ENCODE measurements at places on chromosomes 6 and 20. TPM values are rescaled to one million over a fixed set of nuclear protein-coding genes. Genes with fewer than 3 reads are reported as not detected.

CALHM4 gene
- total RNA-seq: not detected

CLPSL1 gene
- total RNA-seq: not detected

RIMS1 gene
- not detected for total RNA-seq

PLG gene
- 0.69 TPM for total RNA-seq

BTN1A1 gene
- not detected for total RNA-seq

BCKDHB gene
- total RNA-seq: 9.4 TPM

DNA sequence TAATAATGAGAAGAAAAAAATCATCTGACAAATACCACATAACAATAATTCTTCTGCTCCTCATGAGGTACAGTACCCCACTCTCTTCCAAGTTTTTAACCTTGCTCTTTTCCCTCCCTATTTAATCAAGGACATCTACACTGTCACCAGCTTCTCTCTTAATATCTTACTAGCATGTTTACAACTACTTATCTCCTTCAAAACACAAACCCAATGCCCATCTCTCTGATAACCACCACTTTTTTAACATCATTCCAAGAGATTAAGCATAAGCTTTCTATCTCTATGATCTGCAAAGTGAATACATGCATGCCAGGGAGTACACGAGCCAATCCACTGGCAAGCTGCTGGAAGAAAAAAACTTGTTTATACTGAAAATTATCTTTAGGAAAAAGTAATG lies 10.3 kb downstream of the CEP85L start:
- H3K4me3 ChIP-seq: no peak overlapping the region
- no peaks in the 10 kb centered on the region for H3K36me3 ChIP-seq
- no peaks in the 10 kb centered on the region for H3K27me3 ChIP-seq
- peaks cover 6% of the 10 kb centered on the region for H3K4me1 ChIP-seq
- no peak for DNase-seq
- no peak overlapping the region for H3K27ac ChIP-seq

DNA sequence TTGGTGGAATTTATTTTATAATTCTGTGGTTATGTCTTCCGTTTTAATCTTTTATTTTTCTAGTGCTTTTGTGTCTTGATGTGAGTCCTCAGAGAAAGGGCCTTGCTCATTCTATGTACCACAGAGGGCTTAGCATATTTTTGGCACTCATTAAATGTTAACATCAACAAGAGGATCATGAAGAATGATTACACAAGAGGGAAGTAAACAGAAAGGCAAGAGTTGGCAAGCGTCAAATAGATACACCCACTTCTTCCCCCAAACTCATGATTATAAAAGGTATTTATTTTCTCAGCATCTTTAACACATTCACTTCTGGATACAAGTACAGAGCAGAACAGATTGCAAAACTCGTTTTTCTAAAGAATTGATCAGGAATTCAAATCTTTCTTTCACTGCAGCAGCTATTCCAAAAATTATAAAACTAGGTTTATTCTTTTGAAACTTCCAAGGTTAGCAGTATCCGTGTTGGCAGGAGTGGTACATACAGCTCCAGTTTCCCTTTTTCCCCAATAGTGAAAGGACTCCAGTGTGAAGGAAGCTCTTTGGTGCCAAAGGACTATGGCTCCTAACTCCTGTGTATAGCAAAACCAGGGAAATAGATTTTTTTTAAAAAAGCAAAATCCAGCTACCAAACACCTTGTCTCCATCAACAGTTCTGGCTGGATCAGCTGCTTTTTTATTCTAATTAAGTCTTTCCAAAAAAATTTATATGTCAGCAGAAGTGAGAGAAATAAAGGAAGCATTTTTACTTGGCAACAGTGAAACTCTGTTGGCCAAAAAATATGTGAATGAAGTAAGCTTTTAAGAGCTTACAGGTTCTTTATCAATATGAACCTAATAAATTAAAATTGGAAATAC lies 221.9 kb downstream of the ADGRG6 start:
- no peaks in the 10 kb centered on the region for H3K4me1 ChIP-seq
- no peaks in the 10 kb centered on the region for H3K36me3 ChIP-seq
- H3K27ac ChIP-seq: no peak overlapping the region
- no peak for DNase-seq

DNA sequence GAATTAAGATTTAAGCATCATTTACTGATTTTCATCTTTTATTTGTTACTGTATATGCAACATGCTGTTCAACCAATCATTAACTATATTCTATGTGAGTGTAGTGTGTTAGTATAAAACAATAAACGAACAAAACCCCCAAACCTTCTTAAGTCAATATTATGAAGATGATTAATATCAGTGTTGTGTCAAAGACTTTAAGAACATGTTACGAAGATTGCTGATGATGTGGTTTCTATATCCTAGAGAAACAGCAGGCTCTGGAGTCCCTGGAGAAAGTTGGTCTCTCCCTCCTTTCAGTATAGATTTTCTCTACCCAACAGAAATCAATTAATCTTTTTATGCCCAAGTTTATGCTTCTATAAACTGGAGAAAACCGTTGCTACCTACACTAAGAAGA lies 393.8 kb upstream of the HSF2 start:
- H3K27me3 ChIP-seq: no peaks in the 10 kb centered on the region
- no peak overlapping the region for H3K4me3 ChIP-seq
- H3K36me3 ChIP-seq: no peaks in the 10 kb centered on the region
- DNase-seq: no peak

DNA sequence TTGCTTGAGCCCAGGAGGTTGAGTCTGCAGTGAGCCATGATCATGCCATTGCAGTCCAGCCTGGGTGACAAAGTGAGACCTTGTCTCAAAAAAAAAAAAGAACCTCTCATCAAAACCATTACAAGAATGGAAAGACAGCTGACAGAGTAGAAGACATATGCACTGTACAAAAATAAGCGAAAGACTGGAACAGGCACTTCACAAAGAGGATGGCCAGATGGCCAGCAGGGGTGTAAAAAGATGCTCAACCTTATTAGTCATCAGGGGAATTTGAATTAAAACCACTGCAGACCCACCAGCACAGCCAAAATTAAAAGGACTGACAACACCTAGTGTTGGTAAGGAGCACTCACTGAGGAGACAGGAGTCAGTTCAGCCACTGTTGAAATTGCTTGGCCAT lies 13.5 kb upstream of the TAF4 start:
- H3K27ac ChIP-seq: no peak overlapping the region
- DNase-seq: no peak
- H3K4me1 ChIP-seq: no peaks in the 10 kb centered on the region
- H3K27me3 ChIP-seq: peaks cover 24% of the 10 kb centered on the region
- H3K36me3 ChIP-seq: no peaks in the 10 kb centered on the region

- peaks cover 20% of the 10 kb centered on the region for H3K36me3 ChIP-seq
- no peak overlapping the region for H3K27ac ChIP-seq
- no peak overlapping the region for H3K4me3 ChIP-seq
- DNase-seq: no peak
- no peaks in the 10 kb centered on the region for H3K27me3 ChIP-seq
- H3K4me1 ChIP-seq: no peaks in the 10 kb centered on the region
These were observed 193.8 kb upstream of the SNX9 start for GRCh38 chr6:157629220-157629619.

DNA sequence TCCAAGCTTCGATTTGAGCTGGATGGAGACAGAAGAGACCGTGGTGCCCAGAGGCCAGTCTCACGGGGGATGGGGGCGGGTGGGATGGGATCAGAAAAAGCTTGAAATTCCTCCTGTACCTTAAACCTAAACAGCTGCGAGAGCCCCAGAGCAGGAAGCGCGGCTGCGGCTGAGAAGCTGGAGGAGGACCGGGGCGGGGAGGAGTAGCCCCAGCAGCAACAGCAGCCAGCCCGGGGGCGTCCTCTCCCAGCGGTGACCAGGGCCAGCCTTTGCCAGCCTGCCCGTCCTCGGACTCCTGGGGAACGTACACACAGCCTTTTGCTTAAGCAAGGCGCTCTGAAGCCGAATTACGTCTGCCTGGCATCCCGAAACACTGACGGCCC lies 17.4 kb upstream of the PRDM13 start:
- H3K27ac ChIP-seq: no peak overlapping the region
- DNase-seq: no peak
- no peaks in the 10 kb centered on the region for H3K36me3 ChIP-seq
- peaks cover 45% of the 10 kb centered on the region for H3K27me3 ChIP-seq
- H3K4me3 ChIP-seq: no peak overlapping the region

DNA sequence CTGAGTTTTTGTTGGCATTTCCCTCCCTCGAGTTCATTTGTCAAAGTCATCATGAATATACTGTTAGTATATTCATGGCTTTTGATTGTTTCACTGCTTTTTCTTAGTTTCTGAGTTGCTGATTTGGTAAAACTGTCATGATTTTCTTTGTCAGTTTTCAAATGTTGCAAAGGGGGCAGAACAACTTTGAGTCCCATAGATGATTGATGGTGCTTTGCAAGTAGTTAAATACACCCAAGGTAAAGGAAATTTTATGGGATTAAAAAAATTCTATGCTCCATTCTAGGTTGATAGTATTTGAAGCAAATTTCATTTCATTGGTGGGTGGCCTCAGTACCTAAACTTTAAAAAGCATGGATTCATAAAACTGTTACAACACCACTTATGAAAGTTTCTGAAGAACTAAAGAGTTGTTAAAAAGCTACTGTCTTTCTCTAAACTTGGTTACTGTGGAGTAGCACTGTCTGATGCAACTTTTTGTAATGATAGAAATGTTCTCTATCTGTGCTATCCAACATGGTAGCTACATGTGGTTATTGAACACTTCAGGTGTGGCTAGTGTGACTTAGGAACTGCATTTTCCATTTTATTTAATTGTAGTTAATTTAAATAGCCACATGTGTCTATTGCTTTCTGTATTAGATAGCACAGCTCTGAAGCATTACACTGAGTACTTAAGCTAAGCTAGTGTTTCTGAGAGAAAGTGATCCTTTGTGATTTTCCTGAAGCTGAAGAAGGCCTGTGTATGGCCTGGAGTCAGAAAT lies 153.6 kb downstream of the ZFAND3 start:
- H3K4me3 ChIP-seq: no peak overlapping the region
- no peaks in the 10 kb centered on the region for H3K27me3 ChIP-seq
- H3K4me1 ChIP-seq: no peaks in the 10 kb centered on the region

DNA sequence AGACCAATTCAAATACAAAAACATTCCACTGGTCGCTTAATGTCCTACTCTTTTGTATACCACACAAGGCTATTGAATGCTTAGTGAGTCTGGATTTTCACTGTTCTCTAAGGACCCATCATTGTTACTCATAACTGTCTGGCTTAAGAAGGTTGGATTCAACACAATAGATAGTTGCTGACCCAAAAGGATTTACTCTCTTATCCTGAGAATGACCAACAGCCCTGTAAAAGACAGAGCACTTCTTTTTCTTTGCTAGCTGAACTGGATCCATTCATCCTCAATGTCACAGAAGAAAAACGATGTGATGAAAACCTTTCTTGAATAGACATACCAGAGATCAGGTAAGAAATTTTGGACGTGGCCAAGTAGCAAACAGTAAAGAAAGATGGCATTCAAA lies 645.6 kb downstream of the KHDRBS2 start:
- DNase-seq: no peak
- H3K27ac ChIP-seq: no peak overlapping the region
- no peaks in the 10 kb centered on the region for H3K4me1 ChIP-seq
- no peak overlapping the region for H3K4me3 ChIP-seq

- no peaks in the 10 kb centered on the region for H3K27me3 ChIP-seq
- no peak overlapping the region for H3K4me3 ChIP-seq
- H3K27ac ChIP-seq: no peak overlapping the region
- H3K36me3 ChIP-seq: no peaks in the 10 kb centered on the region
These were observed 231.7 kb upstream of the PRND start for GRCh38 chr20:4490045-4490444.

DNA sequence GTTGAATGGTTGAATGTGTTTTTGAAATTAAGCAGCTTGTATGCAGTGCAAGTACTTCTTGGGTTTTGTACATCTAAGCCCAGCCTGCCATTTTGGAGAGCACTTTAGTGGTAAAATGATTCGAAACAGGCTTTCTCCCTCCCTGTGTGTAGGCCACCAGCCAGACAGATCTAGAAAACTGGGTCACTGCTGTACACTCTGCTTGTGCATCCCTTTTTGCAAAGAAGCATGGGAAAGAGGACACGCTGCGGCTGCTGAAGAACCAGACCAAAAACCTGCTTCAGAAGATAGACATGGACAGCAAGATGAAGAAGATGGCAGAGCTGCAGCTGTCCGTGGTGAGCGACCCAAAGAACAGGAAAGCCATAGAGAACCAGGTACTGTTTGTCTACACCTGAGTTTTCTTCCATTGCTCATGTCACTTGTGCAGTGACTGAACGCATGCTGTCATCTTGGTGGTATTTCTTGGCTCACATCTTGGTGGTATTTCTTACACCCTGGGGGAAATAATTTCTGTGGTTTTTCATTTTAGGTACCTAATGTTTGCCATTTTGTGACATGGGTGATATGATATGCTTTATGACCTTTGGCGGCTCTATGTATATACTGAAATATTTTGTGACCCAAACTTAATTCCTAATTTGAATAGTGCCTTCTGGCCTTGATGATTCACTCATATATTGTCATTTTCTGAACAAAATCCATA lies 115.7 kb upstream of the CLDN20 start:
- H3K4me3 ChIP-seq: no peak overlapping the region
- H3K27me3 ChIP-seq: peaks cover 22% of the 10 kb centered on the region
- H3K4me1 ChIP-seq: 0 out of 2 replicates have a peak, but pooled peaks cover 3% of the 10 kb centered on the region
- no peak for DNase-seq

GRCh38 chr6:70080443-70081070 lies 214.2 kb downstream of the COL19A1 start:
- no peaks in the 10 kb centered on the region for H3K36me3 ChIP-seq
- no peak overlapping the region for H3K27ac ChIP-seq
- no peaks in the 10 kb centered on the region for H3K4me1 ChIP-seq
- no peaks in the 10 kb centered on the region for H3K27me3 ChIP-seq
- H3K4me3 ChIP-seq: no peak overlapping the region
- no peak for DNase-seq

DNA sequence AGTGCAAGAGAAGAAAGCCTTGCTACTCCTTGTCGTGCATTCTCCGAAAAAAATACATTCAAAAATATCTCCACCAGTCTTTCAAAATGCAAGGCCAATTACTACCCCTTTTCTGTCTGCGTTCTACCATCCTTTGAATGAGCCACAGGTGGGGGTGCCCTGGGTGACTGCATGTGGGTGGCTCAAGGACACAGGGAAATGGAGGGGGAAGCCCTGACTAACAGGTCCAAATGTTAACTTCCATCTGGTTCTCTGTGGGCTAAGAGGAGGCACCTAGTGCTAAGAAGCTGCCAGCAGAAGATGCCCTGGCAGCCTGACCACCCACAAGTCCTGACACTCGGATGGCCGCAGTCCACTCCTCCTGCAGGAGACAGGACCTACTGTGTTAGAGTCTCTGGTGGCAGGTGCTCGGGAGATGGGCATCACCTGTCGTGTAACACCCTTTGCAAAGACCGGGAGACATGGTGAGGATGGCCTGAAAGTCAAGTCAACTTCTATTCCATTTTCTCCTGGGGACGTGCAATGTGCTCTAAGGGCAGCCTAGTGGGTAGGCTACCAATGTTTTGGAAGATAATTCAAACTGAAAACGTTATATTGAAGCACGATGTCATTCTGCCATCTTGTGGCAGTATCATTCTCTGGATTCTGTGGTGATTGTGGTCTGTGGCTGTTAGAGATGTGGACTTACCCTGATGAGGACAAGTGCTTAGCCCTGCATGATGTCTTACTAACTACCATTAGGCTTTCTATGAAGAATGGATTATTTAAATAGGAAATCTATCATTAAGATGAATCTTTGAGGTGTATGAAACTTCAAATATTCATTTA lies 27.4 kb upstream of the IGF2R start:
- H3K4me3 ChIP-seq: no peak overlapping the region
- H3K4me1 ChIP-seq: no peaks in the 10 kb centered on the region
- H3K36me3 ChIP-seq: no peaks in the 10 kb centered on the region
- H3K27ac ChIP-seq: no peak overlapping the region
